LoVo (cell line): ENCODE measurements at places on chromosomes 1 and 21.

DNA sequence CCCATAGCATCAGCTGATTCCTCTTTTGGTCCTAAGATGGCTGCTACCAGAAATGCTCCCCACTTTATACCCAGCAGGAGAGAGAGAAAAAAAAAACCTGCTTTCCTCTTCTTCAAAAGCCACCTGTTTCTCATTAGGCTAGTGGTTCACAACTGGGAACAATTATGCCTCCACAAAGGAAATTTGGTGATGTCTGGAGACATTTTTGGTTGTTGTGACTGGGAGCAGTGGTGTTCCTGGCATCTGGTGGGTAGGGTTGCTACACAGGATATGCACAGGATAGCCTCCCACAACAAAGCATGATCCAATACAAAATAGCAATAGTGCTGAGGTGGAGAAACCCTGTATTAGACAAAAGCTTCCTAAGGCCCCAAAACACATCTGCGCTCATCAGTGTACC lies 38.5 kb upstream of the SGIP1 start:
- no peak for DNase-seq

DNA sequence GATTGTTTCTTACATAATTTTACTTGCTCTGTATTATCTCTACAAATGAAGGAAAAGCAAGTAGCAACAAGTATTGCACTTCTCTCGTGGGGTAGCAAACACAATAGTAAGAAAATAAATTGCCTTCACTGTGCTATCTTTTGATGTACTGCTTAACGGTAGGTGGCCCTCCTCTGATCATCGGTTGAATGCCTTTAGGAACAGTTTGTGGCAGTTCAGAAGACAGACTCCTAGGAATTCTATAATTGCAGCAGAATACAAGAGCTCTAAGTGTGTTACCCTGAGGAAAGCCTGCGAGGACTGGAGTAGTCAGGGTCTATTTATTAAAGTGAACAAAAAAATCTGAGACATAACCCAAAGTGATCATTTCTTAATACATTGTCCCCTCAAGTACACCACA lies 1135.9 kb downstream of the KCNT2 start:
- DNase-seq = no peak

DNA sequence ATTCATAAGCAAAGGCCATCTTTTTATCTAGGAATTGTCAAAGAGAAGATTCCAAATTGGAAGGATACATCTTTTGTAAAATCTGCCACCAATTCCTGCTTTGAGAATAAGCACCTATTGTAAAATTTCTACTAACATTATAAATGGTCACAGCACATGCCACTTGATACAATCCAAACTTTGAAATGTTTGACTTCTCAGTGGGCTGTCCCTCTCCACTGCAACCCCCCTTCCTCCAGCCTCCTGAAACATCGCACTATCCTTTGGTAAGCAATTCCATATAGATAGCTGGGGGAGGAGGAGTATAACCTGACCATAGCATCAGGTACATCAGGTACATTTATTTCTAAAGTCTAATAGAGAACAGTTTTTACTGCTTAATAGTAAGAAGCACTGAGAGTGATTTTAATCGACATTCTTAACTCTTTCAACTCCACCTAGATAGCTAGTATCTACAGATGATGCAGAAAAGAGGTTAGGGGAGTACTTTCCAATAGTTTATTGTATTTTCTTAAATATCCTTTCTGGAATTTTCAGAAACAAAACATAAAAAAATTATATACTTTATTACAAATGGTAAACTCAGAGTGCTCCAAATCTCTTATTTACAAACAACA lies 2.9 kb downstream of the JUN start:
- peak; percentile 69 for DNase-seq

GRCh38 chr1:168453056-168453455 lies 90.7 kb downstream of the XCL2 start:
- DNase-seq = no peak

- no peak for DNase-seq
Observed at GRCh38 chr1:231583376-231583775, 43.2 kb upstream of the DISC1 start.

GRCh38 chr1:7103361-7103782 lies 318.1 kb downstream of the CAMTA1 start:
- DNase-seq = no peak

GRCh38 chr21:27813750-27814149 lies 846.9 kb upstream of the ADAMTS5 start:
- DNase-seq = no peak
